ENCODE measurements at places on chromosomes 13 and 19.

DNA sequence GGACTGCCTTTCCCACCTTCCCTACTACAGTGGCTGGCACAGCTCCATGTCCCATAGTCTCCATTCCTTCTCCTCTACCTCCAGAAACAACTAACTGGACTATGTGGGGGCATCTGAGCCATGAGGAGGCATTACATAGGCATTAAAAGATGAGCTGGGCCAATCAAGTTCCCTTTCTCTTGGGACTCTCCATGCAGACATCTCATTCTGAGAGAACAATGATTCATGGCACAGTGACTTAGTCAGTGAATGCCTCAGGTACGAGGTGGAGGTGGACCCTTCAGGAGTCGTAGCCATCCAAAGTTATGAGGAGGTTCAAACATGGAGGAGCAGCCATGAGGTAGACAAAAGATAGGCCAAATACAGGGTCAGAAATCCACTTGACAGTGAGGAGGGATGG, 70.0 kb downstream of the GPC6 start:
- DNase-seq: no peak

DNA sequence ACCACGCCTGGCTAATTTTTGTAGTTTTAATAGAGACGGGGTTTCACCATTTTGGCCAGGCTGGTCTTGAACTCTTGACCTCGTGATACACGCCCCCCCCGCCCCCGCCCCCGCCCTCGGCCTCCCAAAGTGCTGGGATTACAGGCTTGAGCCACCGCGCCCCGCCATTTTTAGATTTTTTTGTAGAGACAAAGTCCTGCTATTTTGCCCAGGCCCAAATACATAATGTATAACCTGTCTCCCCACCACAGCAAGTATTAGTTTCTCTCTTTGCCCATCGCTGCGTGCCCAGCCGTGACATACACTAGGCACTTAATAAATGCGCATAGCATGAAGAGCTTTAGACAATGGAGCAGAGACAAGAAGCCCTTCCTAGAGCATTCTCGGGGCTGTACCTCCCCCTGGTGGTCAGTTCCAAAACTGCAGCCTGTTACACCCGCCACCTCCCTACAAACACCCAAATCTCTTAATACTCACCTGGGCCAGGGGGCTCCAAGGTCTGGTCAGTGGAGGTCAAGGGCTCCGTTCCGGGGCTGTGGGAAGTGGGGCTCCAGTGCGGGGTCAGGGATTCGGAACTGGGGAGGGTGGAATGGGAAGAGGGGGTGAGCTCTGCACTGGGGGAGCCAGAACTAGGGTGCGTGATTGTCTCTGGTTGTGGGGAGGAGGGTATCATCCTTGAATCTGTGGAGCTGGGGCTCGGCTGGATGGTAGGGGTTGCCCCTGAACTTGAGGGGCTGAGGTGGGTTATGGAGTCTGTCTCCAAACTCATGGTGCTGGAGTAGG, 22.5 kb downstream of the IQCN start:
- peak; percentile 81 for DNase-seq

DNA sequence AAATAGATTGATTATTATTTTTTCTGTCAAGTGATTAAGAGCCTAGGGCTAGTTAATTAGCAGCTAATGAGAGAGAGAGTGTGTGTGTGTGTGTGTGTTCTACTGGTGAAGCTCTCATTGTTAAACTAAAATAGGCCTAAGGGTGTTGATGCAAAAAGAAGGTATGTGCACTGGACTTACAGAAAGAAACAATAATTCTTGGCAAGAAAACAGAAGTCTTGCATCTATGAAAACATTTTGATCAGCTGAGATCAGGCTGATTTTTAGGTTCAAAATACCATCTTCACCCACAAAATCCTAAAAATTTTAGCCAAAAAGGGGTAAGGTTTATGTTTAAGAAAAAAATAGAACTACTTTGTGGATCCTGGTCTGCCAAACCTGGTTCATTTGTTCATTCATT, 106.5 kb downstream of the POSTN start:
- DNase-seq: no peak

GRCh38 chr19:1266129-1266915, 2.8 kb upstream of the CIRBP start:
- DNase-seq: peak; percentile 91

DNA sequence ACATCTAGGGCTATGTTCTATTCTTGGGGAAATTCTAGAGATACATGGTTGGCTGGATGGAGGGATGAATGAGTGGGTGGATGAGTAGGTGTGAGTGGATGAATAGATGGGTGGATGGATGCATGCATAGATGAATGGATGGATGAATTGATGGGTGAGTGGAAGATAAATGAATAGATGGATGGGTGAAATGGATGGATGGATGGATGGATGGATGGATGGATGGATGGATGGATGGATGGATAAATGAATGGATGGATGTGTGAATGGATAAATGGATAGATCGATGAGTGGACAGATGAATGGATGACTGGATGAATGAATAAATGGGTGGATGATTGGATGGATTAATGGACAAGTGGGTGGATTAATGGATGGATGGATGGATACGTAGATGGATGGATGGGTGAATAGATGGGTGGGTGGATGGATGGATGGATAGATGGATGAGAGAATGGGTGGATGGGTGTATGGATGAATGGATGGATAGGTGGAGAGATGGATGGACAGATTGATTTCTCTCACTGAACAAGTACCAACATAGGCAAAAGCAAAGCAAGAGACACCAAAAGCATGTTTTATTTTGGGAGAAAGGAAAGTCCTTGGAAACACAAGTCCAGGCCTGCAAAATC, 143.2 kb downstream of the TSHZ3 start:
- DNase-seq: no peak

GRCh38 chr13:108572782-108573211, 56.6 kb upstream of the MYO16 start:
- peak; percentile 8 for DNase-seq

DNA sequence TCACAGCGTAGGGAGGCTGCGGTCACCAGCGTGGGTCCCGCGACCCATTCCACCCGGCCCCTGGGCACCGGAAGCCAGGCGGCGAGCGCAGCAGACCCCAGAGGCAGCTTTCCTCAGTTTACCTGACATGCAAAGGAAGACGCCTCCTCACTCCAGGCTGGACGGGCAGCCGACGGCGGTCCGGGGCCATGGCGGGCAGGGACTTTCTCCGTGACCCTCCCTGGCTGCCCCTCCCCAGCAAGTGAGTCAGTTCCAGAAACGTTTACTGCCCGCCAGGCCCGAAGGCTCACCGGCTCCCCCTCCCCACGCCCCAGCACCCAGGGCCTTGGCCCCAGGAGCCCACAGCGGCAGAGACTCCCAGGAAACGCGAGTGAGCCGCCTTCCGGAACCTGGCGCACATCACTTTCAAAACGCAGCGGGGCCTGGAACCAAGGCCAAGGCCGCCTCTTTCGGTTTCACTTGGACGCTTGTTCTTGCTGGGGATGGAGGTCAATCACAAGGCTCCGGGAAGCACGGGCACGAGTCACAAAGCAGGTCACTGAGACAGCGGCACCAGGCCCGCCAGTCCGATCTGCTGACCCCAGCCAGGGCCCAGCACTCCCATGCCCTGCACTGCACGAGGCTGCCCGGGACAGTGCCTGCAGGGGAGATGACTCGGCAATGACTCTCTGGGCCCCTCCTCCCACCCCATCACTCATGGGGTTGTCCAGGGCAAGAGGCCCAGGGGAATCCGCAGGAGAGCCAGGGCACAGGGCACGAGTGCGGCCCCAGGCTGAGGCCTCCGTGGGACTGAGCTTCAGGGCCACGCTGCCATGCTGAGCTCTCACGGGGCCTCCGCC, 5.3 kb downstream of the SBNO2 start:
- peak; percentile 58 for DNase-seq

GRCh38 chr13:39336937-39337336, 266.1 kb downstream of the LHFPL6 start:
- DNase-seq: no peak

DNA sequence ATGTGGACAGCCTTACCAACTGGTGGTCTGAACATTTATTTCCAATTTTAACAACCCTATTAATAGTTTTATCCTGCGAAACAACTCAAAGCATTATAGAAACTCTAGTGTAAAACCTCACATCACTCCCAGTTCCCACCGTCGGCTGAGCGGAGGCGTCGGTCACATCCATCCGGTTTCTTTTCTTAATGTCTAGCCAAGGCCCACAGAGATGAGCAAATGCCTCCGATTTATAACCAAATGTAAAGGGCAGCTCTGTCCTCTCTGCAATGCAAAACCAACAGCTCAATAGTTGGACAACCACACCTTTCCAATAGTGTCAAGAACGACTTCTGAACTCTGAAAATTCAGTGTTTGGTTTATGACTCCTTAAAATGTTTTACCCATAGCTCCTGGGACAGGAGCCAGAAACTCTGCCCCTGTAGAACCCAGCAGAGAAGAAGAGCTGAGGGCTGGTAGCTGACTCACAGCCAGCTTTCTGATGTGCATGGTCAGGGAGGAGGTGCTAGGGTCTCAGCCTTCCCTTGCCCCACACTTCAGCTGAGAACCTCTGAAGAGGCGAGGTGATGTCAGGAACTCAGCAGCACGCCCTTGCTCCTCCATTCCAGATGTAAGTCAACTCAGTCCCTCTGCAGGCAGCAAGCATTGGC, 90.2 kb upstream of the UQCRFS1 start:
- no peak for DNase-seq

GRCh38 chr19:23440791-23441190, 45.5 kb upstream of the ZNF91 start:
- peak; percentile 41 for DNase-seq

DNA sequence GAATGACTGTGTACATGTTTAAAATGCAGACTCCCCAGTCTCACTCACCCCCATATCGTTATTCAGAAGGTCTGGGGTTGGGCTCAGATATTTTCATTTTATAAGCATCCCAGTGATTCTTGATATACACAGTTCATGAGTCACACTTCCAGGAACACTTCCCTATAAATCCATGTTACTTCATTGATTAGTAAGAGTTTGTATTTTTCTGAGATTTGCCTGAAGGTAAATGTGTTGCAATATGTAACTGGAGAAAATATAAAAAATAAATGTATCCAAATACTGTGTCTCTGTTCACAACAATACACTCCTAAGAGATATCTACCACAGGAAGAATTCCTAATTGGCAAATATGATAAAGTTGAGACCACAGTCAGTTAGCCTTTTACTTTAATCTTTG, 6.6 kb upstream of the PDX1 start:
- no peak for DNase-seq

- DNase-seq: no peak
These were observed 335.8 kb downstream of the SLITRK1 start for GRCh38 chr13:83546476-83546875.

- no peak for DNase-seq
These were observed 555.2 kb downstream of the SLITRK1 start for GRCh38 chr13:83327091-83327490.

- no peak for DNase-seq
These were observed 9.0 kb downstream of the SHANK1 start for GRCh38 chr19:50710612-50711011.

DNA sequence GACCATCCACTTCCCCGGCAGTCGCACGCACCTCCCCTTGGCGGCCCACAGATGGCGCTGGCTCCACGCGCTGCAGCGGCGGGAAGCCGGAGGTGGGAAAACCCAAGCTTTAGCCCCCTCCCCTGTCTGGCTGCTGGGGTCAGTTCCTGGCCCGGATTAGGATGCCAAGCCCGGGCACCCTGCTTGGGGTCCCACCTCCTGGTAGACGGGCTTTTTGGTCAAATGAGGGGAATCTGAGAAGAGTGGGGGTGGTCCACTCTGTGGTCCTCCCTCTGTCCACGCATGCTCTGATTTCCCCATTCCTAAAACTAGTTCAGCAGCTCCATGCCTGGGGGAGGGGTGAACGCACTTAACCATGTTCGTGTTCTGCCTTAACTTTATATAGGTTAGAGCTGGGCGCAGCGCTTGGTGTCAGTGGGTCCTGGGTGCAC, 8.1 kb upstream of the ADGRE2 start:
- peak; percentile 68 for DNase-seq
